T-helper 2 cell treated with Interferon-gamma antibody and Interleukin-4, amounts not matched to agents 100 ng/mL and 5 ng/mL, for 36 hours (primary cell): ENCODE measurements at places on chromosomes 12 and 14. TPM values are rescaled to one million over a fixed set of nuclear protein-coding genes. Genes with fewer than 3 reads are reported as not detected.

HOXC12 gene
- not detected in 2 replicates for total RNA-seq

SPTB gene
- 0.07 TPM in 1 of 2 replicates, not detected in the other for total RNA-seq

OTUB2 gene
- total RNA-seq, result 3.0 and 3.2 TPM in 2 replicates

PAPLN gene
- total RNA-seq, result 0.25 and 0.68 TPM in 2 replicates

SCN8A gene
- 0.64 and 0.84 TPM in 2 replicates for total RNA-seq

ATXN2 gene
- total RNA-seq, result 43.7 and 45.3 TPM in 2 replicates

CLMN gene
- 1.0 and 1.5 TPM in 2 replicates for total RNA-seq

B3GNT4 gene
- 0.36 and 0.45 TPM in 2 replicates for total RNA-seq

MYH6 gene
- 0.05 TPM in 1 of 2 replicates, not detected in the other for total RNA-seq

ANKRD33 gene
- total RNA-seq, result not detected in 2 replicates

HELB gene
- total RNA-seq, result 39.8 and 40.2 TPM in 2 replicates

IAPP gene
- total RNA-seq, result not detected in 2 replicates

SIX1 gene
- 0.14 and 0.25 TPM in 2 replicates for total RNA-seq

C14orf132 gene
- total RNA-seq, result 0.41 and 0.48 TPM in 2 replicates

ASCL1 gene
- total RNA-seq, result not detected in 2 replicates

STAB2 gene
- total RNA-seq, result not detected in 2 replicates

NPAS3 gene
- not detected in 2 replicates for total RNA-seq

LRRC43 gene
- total RNA-seq, result not detected in 2 replicates

OVCH1 gene
- total RNA-seq, result not detected in 2 replicates
